ENCODE measurements at places on chromosomes 11 and 22.
A peak's percentile ranks its signal among the peaks of the same experiment; 100 is the strongest.

DNA sequence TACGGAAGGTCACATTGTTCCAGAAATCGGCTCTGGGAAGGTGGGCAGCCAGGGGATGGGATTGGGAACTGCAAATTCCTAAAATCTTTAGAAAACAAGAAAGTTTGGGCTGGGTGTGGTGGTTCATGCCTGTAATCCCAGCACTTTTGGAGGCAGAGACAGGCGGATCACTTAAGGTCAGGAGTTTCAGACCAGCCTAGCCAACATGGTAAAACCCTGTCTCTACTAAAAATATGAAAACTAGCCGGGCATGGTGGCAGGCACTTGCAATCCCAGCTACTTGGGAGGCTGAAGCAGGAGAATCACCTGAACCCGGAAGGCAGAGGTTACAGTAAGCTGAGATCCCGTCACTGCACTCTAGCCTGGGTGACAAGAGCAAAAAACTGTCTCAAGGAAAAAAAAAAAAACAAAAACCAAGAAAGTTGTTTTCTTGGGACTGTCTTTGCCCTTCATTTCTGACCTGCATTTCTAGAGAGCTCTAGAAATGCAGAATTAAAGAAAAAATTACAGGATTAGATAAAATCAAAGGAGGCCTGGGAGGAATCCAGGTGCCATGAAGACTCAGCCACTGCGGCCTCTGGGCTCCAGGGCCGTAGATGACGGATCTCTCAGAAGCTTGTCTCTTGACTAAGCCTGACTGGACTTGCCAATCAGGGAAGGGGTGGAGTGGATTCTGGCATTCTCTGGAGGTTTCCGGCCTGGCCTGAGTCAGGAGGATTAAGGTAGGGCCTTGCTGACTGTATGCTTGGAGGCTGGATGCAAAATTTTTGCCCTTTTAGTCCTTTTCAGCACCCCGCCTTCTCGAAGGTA lies 5.3 kb upstream of the MALAT1 start:
- DNase-seq = peak; percentile 97

DNA sequence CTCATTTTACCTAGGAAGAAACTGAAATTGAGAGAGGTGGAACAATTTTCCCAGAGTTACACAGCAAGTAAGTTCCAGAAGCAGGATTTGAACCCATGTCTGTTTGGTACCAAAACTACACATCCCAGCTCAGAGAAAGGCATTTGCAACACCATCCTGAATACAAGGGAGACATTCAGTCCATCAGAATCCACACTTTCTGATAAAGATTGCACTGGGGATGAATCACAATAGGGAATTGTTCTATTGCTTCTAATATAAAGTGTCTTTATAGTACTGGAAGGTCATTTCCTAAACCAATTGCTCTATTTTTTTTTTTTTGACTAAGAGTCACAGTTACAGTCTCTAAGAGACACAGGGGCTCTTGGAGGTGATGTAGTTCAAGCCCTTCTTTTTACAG lies 208.1 kb upstream of the CADM1 start:
- DNase-seq = no peak

- DNase-seq = no peak
These were observed 67.7 kb downstream of the CECR2 start for GRCh38 chr22:17436981-17437412.

DNA sequence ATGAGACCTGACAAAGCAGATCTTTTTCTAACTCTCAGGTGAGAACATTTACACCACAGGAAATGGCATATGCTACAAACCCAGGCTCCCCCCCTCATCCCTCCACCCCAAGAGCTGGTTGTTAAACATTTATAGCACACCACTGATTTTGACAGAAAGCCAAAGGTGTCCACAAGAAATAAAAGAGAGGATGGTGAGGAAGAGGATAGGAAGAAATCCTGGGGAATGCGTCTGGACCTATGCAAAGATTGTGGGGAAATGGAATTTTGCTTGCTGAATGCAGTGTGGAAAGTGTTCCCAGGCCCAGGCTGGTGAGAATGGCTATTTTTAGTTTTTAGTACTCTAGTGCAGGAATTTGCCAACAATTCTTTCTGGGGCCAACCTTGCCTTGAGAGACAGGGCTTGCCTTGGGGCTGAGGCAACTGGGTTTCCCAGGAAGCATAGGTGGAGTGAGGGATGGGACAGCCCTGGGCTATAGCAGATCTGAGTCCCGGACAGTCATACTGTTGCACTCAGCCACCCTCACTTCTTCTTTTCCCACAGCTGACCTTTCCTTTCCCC lies 163.9 kb downstream of the ADAMTS15 start:
- peak; percentile 62 for DNase-seq

GRCh38 chr11:85180528-85180927 lies 446.6 kb downstream of the DLG2 start:
- DNase-seq = no peak

GRCh38 chr11:100340466-100341319 lies 346.4 kb upstream of the ARHGAP42 start:
- no peak for DNase-seq

GRCh38 chr11:104968355-104968855 lies at the start of gene CASP4:
Gene CASP4 (minus strand): TSS chr11:104968574. CDS start chr11:104968525, 49 bp downstream.
- DNase-seq = peak; percentile 57

GRCh38 chr22:37571258-37571991 lies 8.5 kb downstream of the LGALS2 start:
- no peak for DNase-seq

GRCh38 chr11:74929431-74930363 lies 19.2 kb downstream of the XRRA1 start:
- DNase-seq = peak; percentile 70

- no peak for DNase-seq
These were observed 162.3 kb downstream of the TRIM29 start for GRCh38 chr11:119975561-119976152.

GRCh38 chr11:81237139-81237538 lies 1496.5 kb downstream of the FAM181B start:
- peak; percentile 0 for DNase-seq

DNA sequence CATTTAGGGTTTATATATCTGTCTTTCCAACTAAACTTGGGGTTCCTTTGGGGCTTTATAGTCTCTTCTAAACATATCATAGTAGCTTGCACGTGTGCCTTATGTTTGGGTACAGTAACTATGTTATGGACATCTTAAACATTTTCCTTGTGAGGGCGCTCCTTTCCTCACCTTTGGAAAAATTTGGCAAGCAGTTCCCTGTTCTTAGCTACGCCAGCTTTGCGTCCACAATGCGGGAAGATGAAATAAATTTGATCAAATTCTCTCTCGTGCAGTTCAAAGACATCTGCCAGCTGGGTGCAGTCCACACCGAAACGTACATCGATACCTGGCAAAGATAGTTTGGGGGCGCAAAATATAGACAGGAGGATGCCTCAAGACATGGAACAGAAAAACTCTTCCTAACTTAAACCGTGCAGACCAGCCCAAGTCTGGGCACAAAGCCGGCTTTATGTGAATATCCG lies 548 bp downstream of the FDXACB1 start:
- DNase-seq = no peak

- DNase-seq = no peak
These were observed 7.6 kb downstream of the DDIAS start for GRCh38 chr11:82909015-82909640.

- no peak for DNase-seq
These were observed 1.9 kb downstream of the FBXO7 start for GRCh38 chr22:32476281-32477195.

DNA sequence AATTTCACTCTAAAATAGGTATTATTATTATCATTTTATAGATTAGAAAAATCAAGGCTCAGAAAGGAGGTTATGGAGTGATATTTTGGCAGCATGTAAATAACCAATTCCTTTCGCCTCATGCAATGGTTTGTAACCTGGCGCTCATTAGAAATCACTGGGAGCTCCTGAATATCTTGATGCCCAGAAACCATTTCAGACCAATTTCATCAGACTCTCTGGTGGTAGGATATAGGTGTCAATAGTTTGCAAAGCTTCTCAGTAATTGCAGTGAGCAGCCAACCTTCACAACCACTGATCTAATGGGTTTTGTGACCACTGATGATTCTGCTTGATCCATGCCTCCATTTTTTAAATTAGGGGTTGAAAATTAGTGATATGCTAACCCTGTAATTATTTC lies 57.8 kb upstream of the ZC3H12C start:
- DNase-seq = no peak

Data from GM04503 (cell line).